ENCODE measurements at places on chromosomes 3 and 15. TPM values are rescaled to one million over a fixed set of nuclear protein-coding genes. Genes with fewer than 3 reads are reported as not detected.

ITPR1 gene
- total RNA-seq: 143 TPM

GOLGA8T gene
- total RNA-seq: not detected

IQCH gene
- 1.2 TPM for total RNA-seq

CHRNA5 gene
- 2.0 TPM for total RNA-seq

PLCH1 gene
- 0.83 TPM for total RNA-seq

RETNLB gene
- total RNA-seq: not detected

CACNA2D2 gene
- 1.5 TPM for total RNA-seq

ZNF385D gene
- total RNA-seq: 4.3 TPM

SRGAP3 gene
- total RNA-seq: 7.1 TPM

CTDSPL2 gene
- 35.7 TPM for total RNA-seq

ITIH1 gene
- total RNA-seq: not detected

Measured in sigmoid colon (tissue), 7 donors.